ENCODE measurements at places on chromosomes 13 and 19. TPM values are rescaled to one million over a fixed set of nuclear protein-coding genes. Genes with fewer than 3 reads are reported as not detected.

- DNase-seq, result no peak
- H3K4me1 ChIP-seq, result peaks cover 23% of the 10 kb centered on the region
- H3K27me3 ChIP-seq, result peaks cover 8% of the 10 kb centered on the region
- no peaks in the 10 kb centered on the region for H3K36me3 ChIP-seq
- H3K4me3 ChIP-seq, result no peak overlapping the region
- H3K27ac ChIP-seq, result no peak overlapping the region
Observed at GRCh38 chr19:2603334-2603733, 99.2 kb downstream of the GNG7 start.

DNA sequence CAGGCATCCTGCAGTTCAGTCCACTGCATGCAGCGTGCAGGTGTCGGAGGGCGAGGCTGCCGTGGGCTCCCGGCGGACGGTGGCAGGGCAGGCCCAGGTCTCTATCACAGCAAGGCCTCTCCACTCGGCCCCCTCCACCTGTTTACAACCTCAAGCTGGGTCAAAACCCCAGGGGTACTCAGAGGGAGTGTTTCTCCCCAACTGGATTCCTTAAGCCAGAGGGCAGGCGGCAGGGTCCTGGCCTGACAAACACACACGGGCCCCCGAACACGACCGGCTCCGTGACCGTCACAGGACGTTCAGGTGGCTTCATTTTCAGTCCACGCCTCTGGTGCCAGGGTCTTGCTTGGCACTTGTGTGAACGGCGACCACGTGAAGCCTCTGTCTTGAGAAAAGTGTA is 23.5 kb downstream of the RASA3 start:
- DNase-seq, result no peak
- no peaks in the 10 kb centered on the region for H3K27me3 ChIP-seq
- H3K36me3 ChIP-seq, result peaks cover 12% of the 10 kb centered on the region
- peaks cover 76% of the 10 kb centered on the region for H3K4me1 ChIP-seq
- H3K27ac ChIP-seq, result peak overlapping the region; percentile 88

DNA sequence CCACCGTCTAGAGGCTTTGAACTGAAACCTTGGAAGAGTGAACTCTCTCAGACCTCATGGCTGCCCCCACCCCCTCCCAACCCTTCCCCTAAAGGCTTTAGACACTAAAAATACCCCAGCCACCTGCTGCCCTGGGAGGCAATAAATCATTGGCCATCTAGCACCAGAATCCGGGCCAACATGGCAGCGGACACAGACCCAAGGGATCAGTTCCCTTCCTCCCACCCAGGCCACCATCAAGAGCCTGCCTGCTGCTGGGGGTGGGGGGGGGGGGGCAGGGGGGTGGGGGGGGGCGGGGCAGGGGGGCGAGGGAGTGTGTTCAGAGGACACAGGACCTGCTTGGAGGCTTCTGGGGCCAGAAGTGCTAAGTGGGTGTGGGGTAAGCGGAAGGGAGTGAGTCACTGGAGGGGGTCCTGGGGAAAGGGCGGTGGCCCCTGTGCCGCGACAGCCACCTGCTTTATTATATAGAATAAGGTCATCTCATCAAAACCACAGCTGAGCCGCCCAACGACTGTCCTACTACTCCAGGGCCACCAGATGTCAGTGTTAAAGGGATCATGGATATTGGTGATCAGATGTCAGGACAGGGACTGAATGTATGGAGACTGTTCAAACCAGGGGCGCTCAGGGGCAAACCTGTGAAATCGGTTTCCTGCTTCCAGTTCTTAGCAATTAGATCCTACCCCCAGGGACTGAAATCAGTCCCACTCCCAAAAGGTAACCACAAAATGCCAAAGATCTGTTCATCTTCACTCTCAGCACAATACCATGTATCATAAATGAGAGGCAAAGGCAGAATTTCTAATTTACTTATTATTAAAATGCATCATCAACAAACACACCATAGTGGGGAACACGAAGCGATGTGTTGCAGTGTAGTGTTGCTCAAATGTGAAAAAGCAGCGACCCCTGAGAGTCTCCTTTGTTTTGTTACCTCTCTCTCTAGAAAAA is 24.3 kb downstream of the ARL11 start:
- no peak overlapping the region for H3K27ac ChIP-seq
- no peaks in the 10 kb centered on the region for H3K4me1 ChIP-seq
- no peaks in the 10 kb centered on the region for H3K27me3 ChIP-seq
- no peaks in the 10 kb centered on the region for H3K36me3 ChIP-seq

GRCh38 chr19:14147797-14148605 is 11.6 kb upstream of the ASF1B start:
- H3K36me3 ChIP-seq, result peaks cover under 1% of the 10 kb centered on the region
- H3K27ac ChIP-seq, result peak overlapping the region; percentile 92
- H3K4me1 ChIP-seq, result peaks cover 38% of the 10 kb centered on the region

DNA sequence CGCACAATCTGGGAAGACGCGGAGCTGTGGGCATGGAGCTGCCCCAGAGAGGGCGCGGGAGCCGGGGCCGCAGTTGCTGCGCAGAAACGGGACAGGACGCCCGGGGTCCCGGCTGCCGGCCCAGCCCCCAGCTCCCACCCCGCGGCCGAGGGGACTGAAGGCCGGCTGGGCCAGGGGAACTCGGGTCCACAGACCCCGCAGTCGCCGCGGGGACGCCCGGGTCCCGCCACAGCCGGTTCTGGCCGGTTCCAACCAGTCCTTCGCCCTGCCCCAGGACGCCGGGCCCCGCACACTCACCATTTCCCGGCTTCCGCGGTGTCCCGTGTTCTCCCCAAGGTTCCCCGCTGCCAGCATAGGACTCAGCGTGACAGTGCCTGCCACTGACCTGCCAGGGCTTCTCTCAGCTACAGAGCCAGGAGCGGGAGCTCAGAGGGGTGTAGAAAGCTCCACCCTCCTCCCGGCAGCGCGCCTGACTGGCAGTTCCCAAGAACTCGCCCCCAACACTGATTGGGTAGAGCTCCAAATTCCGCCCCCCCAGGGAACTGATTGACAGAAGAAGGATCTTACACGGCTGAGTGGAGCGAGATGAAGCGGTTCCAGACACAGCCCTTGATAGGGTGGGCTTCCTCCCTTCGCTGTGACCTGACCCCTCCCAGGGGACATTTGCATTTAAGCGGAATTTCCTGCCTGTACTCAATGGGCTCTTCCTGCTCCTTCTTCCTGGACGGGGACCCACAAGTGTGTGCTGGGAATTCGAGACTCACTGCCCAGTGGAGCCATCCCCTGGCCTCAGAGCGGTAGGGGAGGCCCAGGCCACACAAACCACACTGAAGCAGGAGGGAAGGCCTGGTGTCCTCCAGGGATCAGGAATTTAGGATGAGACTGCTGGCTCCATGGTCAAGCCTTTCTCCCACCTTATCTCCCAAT is at the start of gene ZNF442:
TSS of gene ZNF442 (minus strand) at position 448 of the 927 bp plus-strand sequence. CDS start 2,052 bp downstream, outside the sequence.
- H3K27ac ChIP-seq, result peak within 1 kb of the TSS; percentile 65
- peaks cover 16% of the 10 kb centered on the region for H3K4me1 ChIP-seq
- no peaks in the 10 kb centered on the region for H3K36me3 ChIP-seq
- H3K4me3 ChIP-seq, result peak within 1 kb of the TSS; percentile 93

- H3K27me3 ChIP-seq, result peaks cover 2% of the 10 kb centered on the region
- no peaks in the 10 kb centered on the region for H3K4me1 ChIP-seq
- H3K27ac ChIP-seq, result no peak overlapping the region
- no peak for DNase-seq
- no peaks in the 10 kb centered on the region for H3K36me3 ChIP-seq
Observed at GRCh38 chr13:87684850-87685742, 13.9 kb downstream of the SLITRK5 start.

GRCh38 chr19:18417250-18418028 is 1.8 kb upstream of the SSBP4 start:
- DNase-seq, result peak; percentile 61
- H3K4me3 ChIP-seq, result peak overlapping the region; percentile 74
- H3K27me3 ChIP-seq, result peaks cover 20% of the 10 kb centered on the region
- H3K4me1 ChIP-seq, result peaks cover 62% of the 10 kb centered on the region

DNA sequence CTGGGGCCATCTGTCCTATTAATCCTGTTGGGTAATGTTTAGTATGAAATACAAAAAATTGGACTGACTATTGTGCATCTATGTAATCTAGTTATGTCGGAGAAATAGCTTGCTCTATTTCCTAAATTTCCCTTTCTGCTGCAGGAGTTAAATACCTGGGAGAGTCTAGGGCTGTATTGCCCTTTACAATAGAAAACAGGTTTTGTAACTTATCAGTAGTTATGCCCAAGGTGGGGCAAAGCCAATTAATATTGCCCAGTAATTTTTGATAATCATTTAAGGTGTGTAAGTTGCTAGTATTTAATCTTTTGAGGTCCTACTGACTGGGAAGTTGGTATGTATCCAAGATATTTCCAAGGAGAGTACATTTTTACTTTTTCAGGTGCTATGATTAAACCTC is 838.1 kb downstream of the DACH1 start:
- no peak overlapping the region for H3K27ac ChIP-seq
- H3K36me3 ChIP-seq, result no peaks in the 10 kb centered on the region
- H3K4me3 ChIP-seq, result no peak overlapping the region
- H3K27me3 ChIP-seq, result no peaks in the 10 kb centered on the region
- no peak for DNase-seq

Gene LINGO3
- not detected for total RNA-seq

Gene PSG11
- total RNA-seq, result not detected

Gene ZNF772
- total RNA-seq, result 4.0 TPM

Gene CXCL17
- not detected for total RNA-seq

Gene NCCRP1
- total RNA-seq, result not detected

Data from activated CD4-positive, alpha-beta memory T cell treated with anti-CD3 and anti-CD28 coated beads for 36 hours (primary cell).